Stimulated activated CD4-positive, alpha-beta T cell treated with anti-CD3 and anti-CD28 coated beads, TNF-alpha, amount 100 ng/mL, for 24 hours (primary cell): ENCODE measurements at places on chromosomes 2 and 18.

DNA sequence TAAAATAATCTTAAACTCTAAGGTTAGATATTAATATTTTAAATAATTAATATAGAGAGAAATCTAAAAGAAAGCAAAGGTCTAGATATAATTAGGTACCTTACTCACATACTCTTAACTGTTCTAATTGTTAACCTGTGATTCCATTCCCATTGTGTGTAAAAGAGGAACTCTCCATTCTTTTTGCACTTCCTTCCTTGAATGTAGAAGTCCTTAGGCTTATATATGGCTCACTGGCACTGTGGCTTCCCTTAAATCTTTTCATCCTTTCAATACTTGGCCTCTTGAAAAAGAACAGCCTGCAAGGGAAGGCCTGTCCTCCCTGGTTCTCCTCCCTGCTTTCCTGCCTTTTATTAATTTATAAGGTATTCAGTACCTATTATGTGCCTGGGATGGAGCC lies 182.8 kb upstream of the FOSL2 start:
- no peak for DNase-seq

GRCh38 chr2:171181064-171182049 lies 20.7 kb upstream of the TLK1 start:
- DNase-seq, result no peak

DNA sequence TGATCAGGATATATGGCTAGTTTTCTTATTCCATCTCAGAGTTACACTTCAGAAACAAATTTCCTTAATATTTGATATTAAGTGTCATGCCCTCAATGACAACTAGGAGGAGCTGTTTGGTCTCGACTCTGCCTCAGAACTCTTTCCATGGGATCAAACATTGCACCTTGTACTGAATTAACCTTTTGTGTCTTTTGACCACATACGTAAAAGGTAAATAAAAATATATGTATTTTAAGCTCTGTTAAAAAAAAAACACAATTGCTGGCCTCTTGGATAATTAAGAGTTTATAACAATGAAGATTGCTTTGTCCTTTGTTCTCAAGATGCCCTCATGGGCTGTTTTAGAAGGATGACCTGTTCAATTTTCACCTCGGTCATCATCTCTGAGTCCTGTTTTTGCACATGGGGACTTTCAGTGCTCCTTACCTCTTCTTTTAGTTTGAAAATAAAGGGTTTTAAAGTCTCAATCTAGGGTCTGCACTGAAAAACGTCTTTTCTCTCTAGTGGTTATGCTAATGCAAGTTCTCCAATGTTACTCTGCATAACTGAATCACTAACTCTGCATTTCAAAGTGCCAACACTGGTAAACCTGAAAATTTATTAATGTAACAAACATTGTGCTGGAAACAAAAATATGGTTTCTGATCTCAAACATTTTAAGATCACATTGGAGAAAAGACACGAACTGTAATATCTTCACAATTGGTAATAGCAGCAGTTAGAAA lies 18.8 kb upstream of the FN1 start:
- no peak for DNase-seq

DNA sequence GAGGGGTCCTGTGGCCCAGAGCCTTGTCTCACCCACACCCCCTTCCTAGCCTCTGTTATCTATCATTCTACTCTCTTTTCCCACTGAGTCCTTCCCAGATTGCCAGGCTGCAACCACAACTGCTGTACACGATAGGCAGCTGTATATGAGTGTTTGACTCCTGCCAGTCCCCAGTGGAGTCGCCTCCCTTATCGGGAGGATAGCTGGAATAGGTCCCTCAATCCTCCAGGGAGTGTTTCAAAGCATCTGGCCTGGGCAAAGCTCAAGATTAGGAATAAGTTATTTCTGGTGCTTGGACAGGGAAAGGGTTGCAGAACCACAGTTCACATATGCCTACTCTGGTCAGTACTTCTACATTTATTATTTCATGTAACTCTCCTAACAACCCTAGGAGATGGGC lies 4.8 kb downstream of the MSGN1 start:
- no peak for DNase-seq

- no peak for DNase-seq
Measured at GRCh38 chr2:99918389-99918788, 224.0 kb downstream of the AFF3 start.

DNA sequence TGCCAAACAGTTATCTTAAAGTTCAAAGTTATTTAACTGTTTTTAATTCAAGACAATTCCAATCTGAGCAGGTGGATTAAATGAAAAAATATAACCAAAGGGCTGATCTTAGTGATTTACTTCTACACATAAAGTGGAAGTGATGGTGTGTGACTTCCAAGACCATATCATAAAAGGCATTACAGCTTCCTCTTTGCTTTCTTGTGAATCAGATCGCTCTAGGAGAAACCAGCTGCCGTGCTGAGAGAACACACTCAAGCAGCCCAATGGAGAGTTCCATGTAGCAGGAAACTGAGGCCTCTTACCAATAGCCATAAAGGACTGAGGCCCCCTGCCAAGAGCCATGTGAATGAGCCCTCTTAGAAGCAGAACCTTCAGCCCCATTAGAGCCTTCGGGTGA lies 197.4 kb downstream of the NBAS start:
- DNase-seq, result no peak

DNA sequence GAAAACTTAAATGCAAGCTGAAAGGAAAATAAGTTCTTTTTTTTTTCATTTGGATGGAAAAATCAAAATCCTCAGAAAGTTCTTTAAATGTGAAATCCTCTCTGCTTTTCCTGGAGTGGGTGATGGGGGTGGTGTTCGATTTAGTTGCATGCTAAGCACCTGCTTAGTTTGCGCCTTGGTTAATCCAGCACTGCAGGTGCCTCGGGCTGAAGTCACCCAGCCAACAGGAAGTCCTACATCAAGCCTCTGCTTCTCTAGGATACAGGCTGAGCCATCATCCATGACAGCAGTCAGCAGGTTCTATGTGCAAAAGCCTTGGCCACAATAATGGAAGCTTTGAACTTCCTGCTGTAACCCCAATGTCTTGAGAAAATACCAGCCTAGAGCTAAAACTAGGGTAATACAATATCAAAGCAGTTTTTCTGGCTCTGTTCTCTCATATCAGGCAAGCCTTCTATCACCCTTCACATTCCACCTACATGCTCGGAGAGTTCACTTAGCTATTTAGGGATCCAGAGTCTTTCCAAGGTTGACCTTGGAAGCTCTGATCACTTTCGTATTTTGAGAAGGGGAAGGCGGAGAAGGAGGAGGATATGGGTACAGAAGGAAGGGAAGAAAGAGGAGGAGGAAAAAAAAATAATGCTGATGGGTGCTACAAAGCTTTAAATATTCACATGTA lies 116.1 kb upstream of the LRRTM1 start:
- no peak for DNase-seq

DNA sequence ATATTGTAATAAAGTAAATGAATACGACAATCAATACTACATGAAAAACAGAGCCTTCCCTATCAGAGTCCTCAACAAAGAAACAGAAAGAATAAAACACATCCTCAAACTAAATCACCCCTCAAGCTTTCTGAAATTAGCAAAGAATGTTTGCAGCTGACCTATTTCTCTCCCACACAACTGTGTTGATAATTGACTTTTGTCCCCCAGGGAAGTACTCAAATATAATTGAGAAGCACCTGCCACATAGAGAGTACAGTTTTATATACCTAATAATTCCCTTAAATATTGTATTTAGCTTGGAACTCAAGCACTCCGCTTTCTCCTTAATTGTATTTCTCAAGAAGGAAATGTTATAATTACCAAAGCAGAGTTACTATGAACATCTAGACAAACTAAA lies 12.6 kb downstream of the CACNB4 start:
- no peak for DNase-seq

DNA sequence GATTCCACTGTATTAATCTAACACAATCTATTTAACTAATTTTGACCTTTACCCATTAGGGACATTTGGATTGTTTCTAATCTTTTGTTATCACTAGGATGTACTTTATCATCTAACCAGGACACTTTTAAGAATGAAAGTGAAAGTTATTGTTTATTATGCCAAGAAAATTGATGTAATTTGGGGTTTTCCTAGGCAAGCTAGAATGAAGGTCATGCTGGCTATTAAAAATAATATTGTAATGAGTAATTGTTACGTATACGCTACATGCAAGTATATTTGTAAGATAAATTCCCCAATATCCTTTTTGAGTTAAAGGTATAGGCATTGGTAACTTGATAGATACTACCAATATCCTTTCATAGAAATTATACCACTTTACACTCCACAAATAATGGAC lies 74.6 kb downstream of the COL5A2 start:
- no peak for DNase-seq

GRCh38 chr2:211860224-211860623 lies 678.4 kb downstream of the ERBB4 start:
- no peak for DNase-seq

GRCh38 chr2:148720501-148721001 lies 76.0 kb downstream of the EPC2 start:
- no peak for DNase-seq

DNA sequence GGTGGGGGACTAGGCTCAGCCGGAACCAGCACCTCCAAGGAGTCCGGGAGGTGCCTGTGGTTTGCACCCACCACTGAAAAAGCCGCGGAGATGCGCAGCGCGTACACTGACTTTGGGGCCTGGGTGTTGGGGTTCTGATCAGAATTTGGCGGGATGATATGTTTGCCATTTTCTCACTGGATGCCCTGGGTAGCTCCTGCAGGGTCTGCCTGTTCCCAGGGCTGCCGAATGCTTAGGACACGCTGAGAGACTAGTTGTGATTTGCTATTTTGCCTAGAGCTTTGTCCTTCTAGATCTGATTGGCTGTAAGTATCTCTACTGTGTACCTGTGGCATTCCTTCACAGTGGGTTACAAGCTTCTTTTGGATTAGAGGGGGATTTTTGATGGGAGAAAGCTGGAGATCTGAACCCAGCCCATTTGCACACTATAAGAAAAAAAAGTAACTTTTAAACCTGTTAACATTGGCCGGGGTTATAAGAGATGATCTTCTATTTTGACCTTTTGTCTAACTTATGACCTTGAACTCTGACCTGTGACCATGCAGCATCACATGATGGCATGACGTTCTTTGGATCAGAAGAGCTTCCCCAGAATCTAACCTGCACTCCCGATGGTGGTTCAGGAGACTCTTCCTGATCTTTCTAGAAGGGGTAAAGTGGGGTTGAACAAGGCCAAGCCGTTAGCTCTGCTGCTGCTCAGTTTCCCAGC lies 1.6 kb downstream of the KCNE4 start:
- no peak for DNase-seq

DNA sequence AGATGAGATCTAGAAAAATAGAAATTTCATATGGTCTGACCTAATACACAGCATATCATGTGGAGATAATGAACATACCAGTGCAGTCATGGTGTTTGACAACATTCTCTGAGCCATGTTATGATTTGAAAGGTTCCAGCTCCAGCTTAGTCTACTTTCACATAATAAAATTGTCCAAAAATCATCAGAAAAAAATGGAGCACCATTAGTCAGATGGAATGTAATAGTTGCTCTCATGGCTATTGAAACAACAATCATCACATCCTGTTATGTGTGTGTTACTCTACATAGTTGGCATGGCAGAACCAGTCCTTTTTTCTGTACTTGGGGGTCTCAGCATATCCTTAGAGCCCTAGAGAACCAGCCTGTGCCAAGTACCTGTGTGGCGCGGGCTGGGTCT lies 678.9 kb upstream of the FANCL start:
- no peak for DNase-seq

DNA sequence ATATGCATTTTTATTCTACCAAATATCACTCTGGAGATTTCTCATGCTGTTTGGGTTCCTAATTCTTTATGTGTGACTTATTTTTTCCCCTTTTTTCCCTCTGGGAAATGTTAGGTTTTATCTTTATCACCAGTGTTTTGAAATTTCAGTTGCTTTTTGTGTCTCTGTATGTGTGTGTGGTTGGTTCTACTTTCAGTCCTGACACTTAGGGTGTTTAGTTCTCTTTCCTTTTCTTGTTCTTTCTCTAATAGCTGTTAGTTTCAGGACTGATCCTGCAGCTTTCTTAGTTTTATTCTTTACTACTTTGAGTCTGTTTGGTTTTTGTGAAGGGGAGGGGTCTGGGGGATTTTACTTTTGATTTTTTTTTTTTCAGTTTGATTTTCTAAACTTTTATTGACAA lies 23.1 kb downstream of the PPM1B start:
- DNase-seq, result no peak

GRCh38 chr2:24076849-24077534 lies 866 bp upstream of the SF3B6 start:
- DNase-seq, result no peak

DNA sequence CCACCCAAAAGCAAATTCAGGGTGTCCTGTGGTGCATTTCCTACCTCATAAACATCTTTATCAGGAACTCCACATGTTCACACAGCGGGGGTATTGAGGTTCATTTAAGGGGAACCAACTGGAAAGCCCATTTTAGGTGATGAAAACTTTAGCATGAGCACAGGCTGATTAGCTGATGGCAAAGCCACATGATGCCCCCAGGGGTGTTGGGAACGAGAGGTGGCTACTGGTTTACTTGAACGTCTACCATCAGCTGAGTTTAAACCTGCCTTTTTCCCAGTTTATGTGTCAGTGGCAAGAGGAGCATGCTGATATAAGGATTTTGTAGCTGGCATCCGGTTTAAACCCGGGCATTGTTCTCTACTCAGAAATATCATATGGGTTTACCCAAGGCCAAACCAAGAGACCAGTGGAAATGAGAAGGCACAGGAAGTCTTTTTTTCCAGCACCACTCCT lies 54.5 kb upstream of the UPP2 start:
- no peak for DNase-seq

DNA sequence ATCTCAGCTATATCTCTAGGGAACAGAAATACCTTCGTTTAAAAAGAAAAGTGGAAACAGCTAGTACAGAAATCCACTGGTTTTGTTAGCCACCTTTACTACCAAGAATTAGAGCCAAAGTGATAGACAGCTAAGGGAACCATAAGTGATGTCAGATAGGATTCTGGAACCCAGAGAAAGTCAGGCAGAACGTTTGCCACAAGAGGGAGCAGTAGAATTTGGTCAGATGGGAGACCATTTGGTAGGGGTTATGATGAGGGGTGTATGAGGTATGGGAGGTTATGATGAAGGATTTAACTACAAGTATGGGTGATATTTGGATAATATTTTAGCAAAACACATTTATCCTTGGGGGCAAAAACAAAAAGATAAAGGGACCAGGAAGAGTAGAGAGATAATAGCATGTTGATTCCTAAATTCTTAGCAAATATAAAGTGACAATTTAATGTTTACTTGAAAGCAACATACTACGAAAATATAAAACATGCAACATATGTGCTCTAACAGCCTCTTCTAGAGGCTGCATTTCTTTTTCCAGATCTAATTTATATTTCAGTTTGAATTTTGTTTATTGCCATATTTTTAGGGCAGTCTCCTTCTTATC lies 3.3 kb downstream of the SLC8A1 start:
- DNase-seq, result no peak
